ENCODE measurements at places on chromosomes 3 and 15. TPM values are rescaled to one million over a fixed set of nuclear protein-coding genes. Genes with fewer than 3 reads are reported as not detected.

The PAQR5 gene
- not detected for total RNA-seq

The MSL2 gene
- 103 TPM for total RNA-seq

The ATP13A4 gene
- total RNA-seq, result 3.0 TPM

The THOC7 gene
- total RNA-seq, result 40.2 TPM

The CHL1 gene
- total RNA-seq, result not detected

The KNG1 gene
- not detected for total RNA-seq

The SPESP1 gene
- total RNA-seq, result 0.67 TPM

The GOLGA6L7 gene
- not detected for total RNA-seq

The SMAD3 gene
- total RNA-seq, result 197 TPM

The CKMT1A gene
- total RNA-seq, result not detected

The C3orf22 gene
- not detected for total RNA-seq

The PLA2G4D gene
- not detected for total RNA-seq

GRCh38 chr3:51698209-51698608, 8.7 kb upstream of the GRM2 start:
- no peak for DNase-seq

DNA sequence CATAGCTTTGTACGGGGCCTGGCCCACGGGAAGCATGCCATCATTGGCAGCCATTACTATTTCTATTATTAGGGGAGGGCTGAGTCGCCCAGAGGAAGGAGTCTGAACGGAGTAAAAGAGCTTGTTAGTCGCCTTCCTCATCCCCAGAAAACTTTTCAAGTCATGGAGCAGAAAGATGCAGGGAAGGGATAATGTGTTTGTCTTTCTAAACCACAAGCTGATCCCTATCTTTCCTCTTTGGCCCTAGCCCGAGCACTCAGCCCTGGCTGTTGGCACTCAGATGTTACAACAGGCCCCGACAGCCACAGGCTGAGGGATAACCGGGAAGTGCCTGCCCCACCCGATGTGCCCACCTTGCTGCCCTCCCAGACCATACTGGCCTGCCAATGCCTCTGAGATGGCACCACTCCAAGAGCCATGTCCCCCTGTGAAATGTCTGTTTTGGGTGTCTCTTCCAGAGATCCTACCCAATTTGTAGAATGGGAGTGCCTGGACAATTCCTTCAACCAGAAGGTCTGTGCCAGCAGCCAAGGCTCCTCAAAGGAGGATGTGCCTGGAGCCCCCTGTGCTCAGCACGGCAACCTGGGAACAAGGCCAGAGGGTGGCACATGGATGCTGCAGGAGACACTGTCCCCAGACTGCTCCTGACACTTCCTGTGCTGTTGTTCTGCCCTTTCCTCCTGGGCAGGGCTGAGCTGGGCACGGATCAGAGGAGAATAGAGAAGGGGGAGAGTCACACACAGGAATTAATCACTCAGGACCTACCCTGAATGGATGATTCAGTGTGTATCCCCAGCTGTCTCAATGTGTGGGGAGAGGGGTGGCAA, 10.8 kb downstream of the PAK6 start:
- DNase-seq, result no peak

DNA sequence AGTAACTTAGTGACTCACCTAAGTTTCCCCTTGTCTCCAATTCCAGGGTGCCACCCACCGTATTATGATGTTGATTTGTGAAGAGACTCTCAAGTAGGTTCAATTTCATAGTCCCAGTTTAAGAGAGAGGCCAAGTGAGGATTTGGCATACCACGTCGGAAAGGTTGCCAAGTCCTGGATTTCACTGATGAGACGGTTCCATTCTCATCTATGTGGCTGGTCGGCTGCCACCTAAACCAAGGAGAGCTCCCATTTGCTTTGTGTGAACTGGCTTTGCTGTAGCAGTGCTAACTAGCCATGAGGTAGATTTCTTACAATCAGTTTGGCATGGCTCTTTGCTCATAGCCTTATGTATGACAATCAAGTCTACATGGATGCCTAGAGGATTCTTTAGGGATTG, 653.6 kb downstream of the NLGN1 start:
- DNase-seq, result no peak

DNA sequence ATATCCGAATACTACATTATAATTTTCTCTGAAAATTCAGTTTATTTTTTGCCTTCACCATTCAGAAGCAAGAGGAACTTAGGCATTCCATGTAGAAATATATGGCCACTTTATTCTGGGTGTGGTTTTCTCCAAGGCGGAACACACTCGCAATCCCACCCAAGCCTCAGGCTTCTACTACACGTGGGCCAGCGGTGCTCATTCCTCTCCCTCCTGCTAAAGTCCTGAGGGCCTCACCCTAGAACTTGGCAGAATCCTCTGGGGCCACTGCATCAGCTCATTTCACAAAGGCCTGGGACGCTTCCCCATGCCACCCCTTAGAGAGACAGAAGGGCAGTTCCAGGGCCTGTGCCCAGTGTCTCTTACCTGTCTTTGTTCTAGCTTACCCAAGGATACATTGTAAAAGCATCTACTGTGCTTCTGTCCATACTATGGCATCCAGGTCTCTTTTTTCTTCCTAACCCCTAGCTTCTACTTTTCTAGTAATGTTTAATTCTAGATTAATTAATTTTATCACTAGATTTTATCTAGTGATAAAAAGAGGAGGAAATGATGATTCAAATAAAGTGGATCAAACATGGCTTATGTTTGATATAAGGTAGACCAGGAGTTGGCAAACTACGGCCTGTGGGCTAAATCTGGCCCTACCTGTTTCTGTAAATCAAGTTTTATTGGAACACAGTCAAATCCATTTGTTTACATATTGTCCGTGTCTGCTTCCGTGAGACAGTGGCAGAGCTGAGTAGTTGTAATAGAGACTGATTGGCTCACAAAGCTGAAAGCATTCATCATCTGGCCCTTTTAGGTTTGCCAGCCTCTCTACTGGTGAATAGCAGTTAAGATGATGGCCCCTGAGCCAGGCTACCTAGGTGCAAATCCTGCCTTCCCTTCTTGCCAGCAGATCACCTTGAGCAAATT, 29.8 kb downstream of the LARS2 start:
- no peak for DNase-seq

- no peak for DNase-seq
Measured at GRCh38 chr3:58161435-58162398, 49.1 kb downstream of the DNASE1L3 start.

GRCh38 chr3:36693670-36694069, 70.7 kb downstream of the DCLK3 start:
- no peak for DNase-seq

- DNase-seq, result peak; percentile 26
Measured at GRCh38 chr3:160400702-160401150, 1.3 kb downstream of the SMC4 start.

- DNase-seq, result peak; percentile 12
Measured at GRCh38 chr15:72198356-72199204, 993 bp upstream of the GRAMD2A start.

DNA sequence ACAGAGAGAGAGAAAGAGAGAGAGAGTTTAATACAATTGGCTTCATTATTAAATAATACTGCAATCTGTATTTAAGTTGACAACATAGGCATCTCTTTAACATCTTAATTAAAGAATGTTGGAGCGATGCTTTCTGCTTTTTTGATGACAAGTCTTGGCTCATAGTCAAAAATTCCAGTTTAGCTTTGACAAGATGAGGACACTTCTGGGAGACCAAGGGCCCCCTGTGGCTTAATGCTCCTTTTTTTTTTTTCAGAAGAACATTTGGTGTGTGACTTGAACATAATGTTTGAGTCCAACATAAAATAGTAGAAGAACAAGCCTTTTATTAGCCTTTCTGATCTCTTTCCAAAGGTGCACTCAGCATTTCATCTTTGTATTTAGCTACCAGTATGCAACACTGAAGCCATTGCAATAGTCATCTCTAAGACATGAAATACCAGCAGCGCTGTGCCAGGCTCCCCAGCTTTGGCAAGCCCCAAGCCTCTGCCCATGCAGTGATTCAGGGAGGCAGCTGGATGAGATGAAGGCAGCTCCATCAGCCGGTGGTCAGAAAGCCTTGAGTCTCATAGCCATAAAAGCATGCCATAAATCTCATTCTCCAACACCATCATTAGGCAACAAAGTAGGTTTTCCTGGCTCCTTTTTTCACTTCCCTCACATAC, 349.4 kb upstream of the SEMA6D start:
- DNase-seq, result no peak

GRCh38 chr3:54882129-54882833, 45.6 kb downstream of the LRTM1 start:
- no peak for DNase-seq

GRCh38 chr3:94303897-94304296, 241.0 kb downstream of the NSUN3 start:
- DNase-seq, result no peak

GRCh38 chr15:51368751-51369450, 27.4 kb downstream of the GLDN start:
- no peak for DNase-seq

DNA sequence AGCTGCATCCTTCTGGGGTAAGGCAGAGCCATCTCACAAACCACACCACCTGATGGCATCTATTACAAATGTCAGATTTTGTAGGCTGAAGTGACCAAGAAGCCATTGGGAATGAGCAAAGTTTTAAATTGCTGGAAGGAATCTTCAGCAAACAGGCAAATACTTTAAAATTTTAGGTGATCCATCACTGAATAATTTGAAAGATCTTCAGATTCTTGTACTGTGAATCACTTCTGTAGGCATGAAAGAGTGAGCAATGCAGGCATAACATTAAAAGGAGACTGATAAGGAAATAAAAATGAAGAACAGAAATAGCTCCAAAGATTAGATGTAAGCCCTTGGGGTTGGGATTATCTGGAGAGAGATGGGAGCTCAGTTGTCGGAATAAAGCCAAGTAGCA, 36.0 kb upstream of the ALDH1L1 start:
- DNase-seq, result no peak

DNA sequence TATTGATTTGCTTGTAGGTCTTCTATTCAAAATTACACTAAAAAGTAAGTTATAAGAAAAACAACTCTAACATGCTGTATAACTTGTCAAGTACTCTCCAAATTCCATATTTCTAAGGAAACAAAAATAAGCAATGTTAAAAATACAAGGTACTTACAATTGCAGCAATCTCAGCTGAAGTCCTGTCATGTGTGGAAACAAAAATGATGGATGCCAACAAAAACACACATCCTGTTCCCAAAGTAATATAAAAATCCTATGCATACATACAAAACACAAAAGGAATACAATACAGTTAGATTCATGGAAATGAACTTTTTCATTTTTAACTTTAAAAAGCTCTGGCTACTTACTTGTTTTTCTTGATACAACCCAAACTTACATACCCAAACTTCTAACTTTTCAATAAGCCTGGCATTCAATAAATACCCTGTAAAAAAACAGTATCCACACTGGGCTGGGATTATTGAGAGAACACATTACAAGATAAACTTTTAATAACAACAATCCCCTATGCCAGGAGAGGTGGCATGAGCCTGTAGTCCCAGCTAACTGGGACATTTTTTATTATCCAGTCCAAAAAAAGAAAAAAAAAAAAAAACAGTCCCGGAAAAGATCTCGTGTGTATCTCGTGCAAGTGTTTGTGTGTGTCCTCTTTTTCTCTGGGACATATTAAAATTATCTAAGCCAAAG, 14.7 kb downstream of the CMTM6 start:
- no peak for DNase-seq

GRCh38 chr3:64915778-64916177, 228.0 kb upstream of the ADAMTS9 start:
- no peak for DNase-seq

- no peak for DNase-seq
Measured at GRCh38 chr3:143831208-143831607, 17.1 kb downstream of the SLC9A9 start.

DNA sequence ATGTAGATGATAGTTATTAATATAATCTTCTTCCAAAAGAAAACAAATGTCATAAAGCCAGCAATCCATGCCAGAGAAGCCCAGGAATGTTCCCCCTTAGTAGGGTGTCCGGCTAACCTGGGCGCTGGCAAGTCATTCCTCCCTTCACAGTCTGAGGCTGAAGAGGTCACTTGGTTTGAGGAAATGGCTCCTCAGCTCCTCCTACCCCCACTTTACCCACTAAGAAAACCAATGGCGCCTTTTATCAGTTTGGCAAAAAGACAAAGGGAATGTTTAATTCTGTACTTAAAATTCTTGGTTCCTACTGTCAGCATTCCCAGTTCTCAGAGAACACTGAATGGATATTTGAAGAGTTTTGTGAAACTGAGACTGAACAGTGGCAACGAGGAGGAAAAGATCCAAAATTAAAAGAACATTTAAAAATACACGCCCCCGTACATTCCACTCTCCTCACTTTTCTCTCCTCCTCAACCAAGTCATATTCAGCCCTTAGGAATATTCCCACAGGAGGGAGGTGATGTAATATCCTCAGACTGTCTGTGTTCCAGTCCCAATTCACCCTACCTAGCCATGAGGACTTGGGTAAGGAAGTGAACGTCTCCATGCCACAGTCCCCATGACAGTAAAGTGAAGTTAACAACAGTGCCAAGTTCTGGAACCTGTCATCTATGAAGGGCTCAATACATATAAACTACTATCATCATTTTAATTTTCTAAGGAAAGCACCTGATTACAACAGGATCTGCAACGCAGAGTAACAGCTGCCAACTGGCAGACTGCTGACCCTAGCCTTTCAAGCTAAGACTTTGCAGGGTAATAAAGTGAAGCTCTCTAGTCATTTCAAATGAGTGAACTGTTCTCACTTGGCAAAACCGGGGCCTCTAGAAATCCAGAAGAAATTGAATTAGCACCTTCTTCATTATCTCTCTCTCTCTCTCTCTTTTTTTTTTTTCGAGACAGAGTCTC, 234.5 kb upstream of the ICE2 start:
- no peak for DNase-seq

- DNase-seq, result no peak
Measured at GRCh38 chr15:75063889-75064288, 40.5 kb downstream of the PPCDC start.

DNA sequence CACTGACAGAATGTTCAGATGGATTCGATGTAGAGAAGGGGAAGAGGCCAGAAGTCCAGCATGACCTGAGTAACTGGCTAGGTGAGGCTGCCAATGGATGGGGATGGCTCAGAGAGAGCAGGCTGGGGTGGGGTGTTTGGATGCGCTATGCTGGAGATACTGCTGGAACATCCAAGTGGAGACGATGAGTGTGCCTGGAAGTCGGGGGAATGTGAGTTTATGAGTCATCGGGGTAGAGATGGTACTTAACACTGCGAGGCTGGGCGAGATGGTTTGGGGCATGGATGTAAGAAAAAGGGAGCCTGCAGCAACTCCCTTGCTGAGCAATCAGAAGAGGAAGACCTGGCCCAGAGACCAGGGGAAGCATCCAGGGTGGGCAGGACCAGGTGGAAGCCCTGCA, 180.7 kb downstream of the SLCO3A1 start:
- no peak for DNase-seq

DNA sequence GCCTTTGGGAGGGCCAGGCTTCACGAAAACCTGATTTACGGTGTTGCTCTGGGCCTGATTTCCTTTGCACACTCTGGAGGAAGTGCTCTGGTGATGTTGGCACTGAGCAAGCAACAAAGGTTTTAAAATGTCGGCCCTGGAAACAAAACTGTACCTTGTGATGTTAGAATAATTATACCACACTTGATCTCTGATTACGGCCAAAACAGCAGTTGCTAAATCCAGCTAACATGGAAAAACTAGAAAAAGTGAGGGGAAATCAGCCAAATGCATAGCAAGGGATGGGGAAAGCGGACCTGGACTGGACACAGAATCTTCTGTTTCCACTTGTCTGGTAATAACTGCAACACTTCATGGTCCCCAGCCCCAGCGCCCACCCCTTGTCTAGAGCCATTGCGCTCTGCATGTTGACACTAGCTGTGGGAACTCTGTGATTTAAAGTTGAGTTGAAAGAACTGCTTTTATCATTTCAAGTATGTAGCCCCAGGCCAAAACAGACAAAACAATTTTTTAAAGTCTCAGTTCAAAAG, 120.1 kb downstream of the VGLL4 start:
- no peak for DNase-seq

GRCh38 chr3:99624496-99625236, 13.7 kb upstream of the COL8A1 start:
- no peak for DNase-seq
